ENCODE measurements at places on chromosomes 2 and 18. TPM values are rescaled to one million over a fixed set of nuclear protein-coding genes. Genes with fewer than 3 reads are reported as not detected.

FBXO15 gene
- total RNA-seq, result 3.7 TPM

DNA sequence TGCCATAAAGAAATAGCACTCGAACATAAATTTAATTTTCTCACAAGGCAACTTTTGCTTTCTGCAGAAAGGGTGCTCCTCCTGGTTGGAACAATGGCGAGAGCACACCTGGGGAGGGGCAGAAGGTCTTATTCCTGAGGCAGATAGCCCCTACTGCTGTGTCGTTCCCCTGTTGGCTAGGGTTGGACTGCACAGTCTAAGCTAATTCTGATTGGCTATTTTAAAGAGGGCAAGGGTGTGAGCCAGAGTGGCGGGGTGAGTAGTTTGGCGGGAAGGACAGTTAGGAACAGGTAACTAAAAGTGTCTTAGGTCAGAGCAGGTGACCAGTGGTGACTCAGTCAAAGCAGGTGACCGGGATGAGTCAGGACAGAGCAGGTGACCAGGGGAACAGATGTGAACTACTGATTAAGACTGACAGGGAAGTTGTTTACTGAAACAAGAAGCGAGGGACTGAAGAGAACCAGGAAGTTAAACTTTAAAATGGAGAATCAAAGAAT, 49.7 kb upstream of the AGAP1 start:
- DNase-seq, result no peak

DNA sequence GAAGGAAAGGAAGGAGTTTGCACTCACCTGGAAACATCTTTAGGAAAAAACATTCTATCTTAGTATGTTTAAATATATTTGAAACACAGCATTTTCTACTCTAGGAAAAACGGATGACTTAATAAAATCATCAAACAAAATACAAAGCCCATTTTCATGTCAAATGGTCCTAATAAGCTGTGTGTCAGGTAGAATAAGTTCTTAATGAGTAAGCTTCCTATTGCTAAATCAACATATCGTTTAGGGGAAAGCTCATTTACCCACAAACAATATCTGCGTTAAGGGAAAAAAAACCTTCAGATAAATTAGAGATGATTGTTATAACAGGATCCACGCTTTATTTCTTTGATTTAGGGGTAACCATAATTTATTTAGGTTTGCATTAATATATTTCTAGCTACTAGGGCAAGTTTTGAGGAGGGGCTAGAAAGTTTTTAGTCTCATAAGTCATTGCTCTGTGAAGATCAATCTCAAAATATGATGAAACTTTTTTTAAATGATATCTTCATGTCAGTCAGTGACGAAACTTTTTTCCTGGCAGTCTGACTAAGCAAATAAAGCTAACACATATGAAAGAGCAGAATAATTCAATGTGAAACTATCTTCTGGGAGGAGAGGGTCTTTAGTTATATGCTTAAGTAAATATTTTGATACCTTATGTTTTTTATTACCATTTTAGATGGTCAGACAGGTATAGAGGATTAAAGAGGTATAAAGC, 147.1 kb downstream of the WDSUB1 start:
- no peak for DNase-seq

- DNase-seq, result no peak
Measured at GRCh38 chr2:134773759-134774742, 55.3 kb upstream of the TMEM163 start.

PHLPP1 gene
- 20.7 TPM for total RNA-seq

ACAA2 gene
- total RNA-seq, result 24.0 TPM

SLC14A1 gene
- 6.1 TPM for total RNA-seq

DNA sequence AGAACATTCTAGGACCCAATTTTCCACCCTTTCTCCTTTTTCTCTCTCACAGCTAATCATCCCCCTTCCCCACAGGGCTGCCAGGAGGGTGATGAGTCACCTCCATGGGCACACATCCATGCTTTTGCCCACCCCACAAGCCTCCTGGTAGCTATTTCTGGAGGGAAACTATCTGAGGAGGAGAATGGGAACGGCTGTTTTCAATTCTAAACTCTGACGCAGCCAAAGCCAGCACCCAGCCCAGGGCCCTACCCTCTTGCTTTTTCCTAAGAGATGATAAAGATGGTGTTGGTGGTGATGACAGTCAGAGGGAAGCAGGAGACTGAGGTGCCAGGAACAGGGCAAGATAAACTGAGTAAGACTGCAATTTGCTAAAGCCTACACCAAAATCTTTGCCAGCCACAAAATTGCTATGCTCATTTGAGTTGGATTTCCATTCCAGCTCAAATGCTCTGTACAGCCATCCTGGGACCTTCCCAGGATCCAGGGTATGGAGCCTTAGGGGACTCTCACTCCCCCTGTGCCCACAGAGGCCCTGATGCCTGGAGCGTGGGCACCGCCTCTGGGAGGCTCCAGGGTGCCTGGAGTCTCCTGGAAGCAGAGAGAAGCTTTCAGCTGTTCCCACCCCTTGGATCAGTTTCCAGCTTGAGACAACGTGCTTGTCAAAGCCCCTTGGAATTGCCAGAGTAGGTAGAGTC, 62.0 kb upstream of the FZD7 start:
- DNase-seq, result no peak

- no peak for DNase-seq
Measured at GRCh38 chr18:28086670-28087552, 90.0 kb downstream of the CDH2 start.

DIPK1C gene
- total RNA-seq, result not detected

DNA sequence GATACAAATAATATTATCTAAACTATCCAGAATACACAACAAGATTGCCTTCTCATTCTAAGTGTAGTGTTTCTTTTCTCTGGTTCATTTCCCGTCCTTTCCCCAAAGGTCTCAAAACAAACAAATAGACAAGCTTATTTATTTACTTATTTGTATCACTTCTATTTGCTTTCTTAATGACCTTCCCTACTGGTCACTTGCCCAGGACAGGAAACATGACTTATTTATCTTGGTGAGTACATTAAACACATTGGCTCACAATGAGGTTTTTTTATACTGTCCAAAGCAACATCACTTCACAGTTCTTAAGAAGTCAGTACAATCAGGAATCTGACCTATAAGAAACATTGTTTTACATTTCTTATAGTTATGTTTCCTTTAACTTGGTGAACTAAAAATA, 123.3 kb upstream of the KYNU start:
- no peak for DNase-seq

DNA sequence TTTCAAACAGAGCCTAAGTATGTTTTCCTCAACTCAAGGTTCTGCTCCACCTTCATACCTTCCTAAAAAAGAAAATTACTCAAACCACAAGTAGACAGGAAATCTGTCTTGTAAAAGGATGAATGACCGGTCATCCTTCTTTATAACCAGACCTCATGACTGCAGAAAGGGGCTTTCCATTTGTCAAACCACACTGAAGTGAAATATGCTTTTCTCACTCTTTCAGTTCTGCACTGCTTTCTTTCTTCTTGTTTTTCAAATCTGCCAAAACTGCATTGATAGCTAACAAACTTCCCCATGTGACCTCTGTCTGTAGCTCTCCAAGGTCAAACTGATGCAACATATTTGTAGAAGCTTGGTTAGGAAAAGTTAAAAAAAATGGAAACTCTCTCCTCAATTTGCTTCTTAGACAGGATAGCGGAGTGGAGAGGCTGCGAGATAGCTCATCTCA, 308.9 kb upstream of the CCDC68 start:
- peak; percentile 83 for DNase-seq

- DNase-seq, result no peak
Measured at GRCh38 chr2:134603966-134604365, 114.8 kb downstream of the TMEM163 start.

CDH2 gene
- total RNA-seq, result not detected

FAM237A gene
- total RNA-seq, result not detected

- no peak for DNase-seq
Measured at GRCh38 chr2:223815186-223815883, 22.0 kb downstream of the AP1S3 start.

GRCh38 chr18:72128649-72129048, 415.5 kb downstream of the CBLN2 start:
- DNase-seq, result no peak

- no peak for DNase-seq
Measured at GRCh38 chr2:17257189-17257909, 260.9 kb downstream of the RAD51AP2 start.

DNA sequence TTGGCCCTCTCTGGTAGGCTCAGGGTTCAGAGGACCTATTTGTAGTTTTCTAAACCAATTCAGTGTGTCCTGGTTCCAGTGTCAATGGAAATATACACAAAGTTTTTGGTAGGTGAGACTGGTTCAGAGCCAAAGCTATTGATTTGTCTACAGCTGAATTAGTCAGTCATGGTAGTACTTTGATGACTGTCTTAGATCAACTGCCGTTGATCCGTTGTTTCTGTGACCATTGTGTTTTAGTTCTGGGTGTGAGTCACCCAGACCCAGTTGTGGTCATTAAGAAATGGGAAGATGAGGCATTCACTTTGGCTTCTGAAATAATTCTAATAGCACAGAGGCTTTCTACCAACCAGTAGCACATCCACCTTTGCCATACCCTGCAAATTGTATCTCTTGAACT, 16.0 kb upstream of the RPE start:
- DNase-seq, result no peak

Measured in B cell (primary cell).